Activated CD4-positive, alpha-beta T cell treated with anti-CD3 and anti-CD28 coated beads for 36 hours (primary cell): ENCODE measurements at places on chromosomes 11 and 22. TPM values are rescaled to one million over a fixed set of nuclear protein-coding genes. Genes with fewer than 3 reads are reported as not detected.

IFITM10 gene
- not detected for total RNA-seq

MPPED2 gene
- total RNA-seq = 0.54 TPM

ZFP91 gene
- 44.0 TPM for total RNA-seq

SGSM1 gene
- total RNA-seq = 0.35 TPM

MS4A4A gene
- total RNA-seq = not detected

- no peak overlapping the region for H3K27ac ChIP-seq
- H3K27me3 ChIP-seq = no peaks in the 10 kb centered on the region
- peaks cover 43% of the 10 kb centered on the region for H3K4me1 ChIP-seq
- peaks cover 37% of the 10 kb centered on the region for H3K36me3 ChIP-seq
- no peak overlapping the region for H3K4me3 ChIP-seq
Observed at GRCh38 chr22:49785841-49786471, 41.7 kb downstream of the BRD1 start.

DNA sequence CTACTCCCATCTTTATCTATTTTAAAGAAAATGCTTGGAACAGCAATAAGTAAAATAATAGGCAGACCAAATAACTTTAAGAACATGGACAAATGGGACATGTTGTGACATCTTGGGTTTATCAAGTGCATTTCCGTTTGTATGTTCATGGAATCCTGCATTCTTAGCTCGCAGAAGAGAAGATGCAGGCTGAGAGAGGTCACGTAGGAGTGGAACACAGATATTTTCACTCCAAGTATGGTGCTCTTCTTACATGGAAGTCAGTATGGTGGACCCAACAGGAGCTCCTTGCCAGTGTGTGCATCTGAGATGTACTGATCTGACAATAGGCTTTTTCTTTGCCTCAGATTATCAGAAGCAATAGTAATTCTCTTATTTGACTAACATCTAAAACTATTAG, 1.7 kb downstream of the E2F8 start:
- H3K27me3 ChIP-seq = peaks cover 27% of the 10 kb centered on the region
- H3K4me1 ChIP-seq = peaks cover 14% of the 10 kb centered on the region
- peak overlapping the region; percentile 57 for H3K4me3 ChIP-seq
- H3K27ac ChIP-seq = peak overlapping the region; percentile 31
- H3K36me3 ChIP-seq = peaks cover 52% of the 10 kb centered on the region

- DNase-seq = no peak
- no peak overlapping the region for H3K4me3 ChIP-seq
- no peaks in the 10 kb centered on the region for H3K4me1 ChIP-seq
- no peak overlapping the region for H3K27ac ChIP-seq
Observed at GRCh38 chr11:35950082-35950481, 6.2 kb downstream of the LDLRAD3 start.

- peak; percentile 56 for DNase-seq
- H3K27ac ChIP-seq = peak overlapping the region; percentile 79
- peaks cover 84% of the 10 kb centered on the region for H3K36me3 ChIP-seq
- no peaks in the 10 kb centered on the region for H3K27me3 ChIP-seq
- H3K4me1 ChIP-seq = peaks cover 87% of the 10 kb centered on the region
Observed at GRCh38 chr11:117997823-117998579, 11.8 kb downstream of the IL10RA start.

DNA sequence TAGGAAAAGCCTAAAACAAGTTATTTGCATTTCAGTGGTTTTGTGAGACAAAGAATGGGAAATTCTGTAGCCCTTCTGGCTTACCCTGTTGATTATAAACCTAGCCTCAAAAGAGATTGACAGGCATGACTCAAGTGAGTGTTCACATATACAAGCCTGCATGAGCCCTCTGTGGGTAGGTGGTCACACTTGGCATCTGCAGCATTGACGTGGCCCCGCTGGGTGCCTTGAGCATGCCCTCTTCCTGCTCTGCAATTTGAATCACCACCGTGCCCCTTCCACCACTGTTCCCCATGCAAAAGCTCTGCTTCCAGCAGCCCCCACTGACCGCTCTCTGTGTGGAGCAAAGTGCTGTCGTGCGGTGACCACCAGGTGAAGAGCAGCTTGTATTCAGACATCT, 21.0 kb upstream of the ADSL start:
- peaks cover 28% of the 10 kb centered on the region for H3K36me3 ChIP-seq
- H3K27me3 ChIP-seq = no peaks in the 10 kb centered on the region
- peaks cover 92% of the 10 kb centered on the region for H3K4me1 ChIP-seq
- H3K27ac ChIP-seq = peak overlapping the region; percentile 95

- H3K27ac ChIP-seq = no peak overlapping the region
- H3K4me1 ChIP-seq = no peaks in the 10 kb centered on the region
- peaks cover 6% of the 10 kb centered on the region for H3K27me3 ChIP-seq
- no peaks in the 10 kb centered on the region for H3K36me3 ChIP-seq
- DNase-seq = no peak
- no peak overlapping the region for H3K4me3 ChIP-seq
Observed at GRCh38 chr11:63480039-63480438, 10.9 kb downstream of the PLAAT5 start.

DNA sequence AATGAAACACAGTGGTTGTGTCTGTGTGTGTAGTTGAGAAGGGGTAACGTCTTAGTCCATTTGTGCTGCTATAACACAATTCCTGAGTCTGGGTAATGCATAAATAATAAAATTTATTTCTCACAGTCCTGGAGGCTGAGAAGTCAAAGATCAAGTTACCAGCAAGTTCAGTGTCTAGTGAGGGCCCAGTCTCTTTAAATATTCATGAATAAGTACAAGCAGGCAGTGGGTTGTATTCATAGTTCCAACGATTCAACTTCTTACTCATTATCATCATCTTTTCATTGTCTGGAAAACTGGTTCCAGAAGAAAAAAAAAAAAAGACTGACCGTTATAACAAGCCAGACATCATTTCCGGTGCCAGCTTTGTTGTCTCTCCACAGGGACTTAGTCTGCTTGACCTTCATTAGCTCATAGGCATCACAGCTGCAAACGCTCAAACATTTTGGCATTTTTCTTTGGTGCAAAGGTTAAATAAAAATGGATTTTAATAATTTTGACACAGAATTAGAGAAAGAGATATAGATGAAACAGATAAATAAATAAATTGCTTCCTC, 1297.5 kb downstream of the LRRC4C start:
- H3K27me3 ChIP-seq = no peaks in the 10 kb centered on the region
- H3K4me1 ChIP-seq = no peaks in the 10 kb centered on the region
- no peak overlapping the region for H3K27ac ChIP-seq

- H3K4me1 ChIP-seq = peaks cover 11% of the 10 kb centered on the region
- no peak overlapping the region for H3K27ac ChIP-seq
- peaks cover 4% of the 10 kb centered on the region for H3K36me3 ChIP-seq
- no peak overlapping the region for H3K4me3 ChIP-seq
Observed at GRCh38 chr11:58392746-58393145, 13.9 kb downstream of the OR5B3 start.

DNA sequence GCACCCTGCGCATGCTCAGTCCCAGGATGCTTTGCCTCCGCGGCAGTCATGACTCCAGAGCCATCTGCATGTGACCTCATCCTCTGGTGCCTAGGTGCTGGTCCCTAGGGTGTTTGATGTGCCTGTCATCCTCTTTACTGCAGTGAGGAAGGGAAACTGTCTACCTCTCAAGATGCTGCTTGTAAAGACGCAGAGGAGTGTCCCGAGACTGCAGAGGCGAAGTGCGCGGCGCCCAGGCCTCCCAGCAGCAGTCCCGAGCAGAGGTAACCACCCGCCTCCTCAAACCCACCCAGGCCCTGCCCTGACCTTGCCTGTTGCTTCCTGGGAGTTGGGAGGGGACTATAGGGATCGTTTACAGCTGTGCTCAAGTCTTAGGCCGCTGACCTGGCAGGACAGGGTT, 74.6 kb upstream of the GAL start:
- DNase-seq = no peak
- H3K27me3 ChIP-seq = no peaks in the 10 kb centered on the region
- no peak overlapping the region for H3K4me3 ChIP-seq
- peaks cover 74% of the 10 kb centered on the region for H3K36me3 ChIP-seq
- H3K4me1 ChIP-seq = no peaks in the 10 kb centered on the region

- H3K27ac ChIP-seq = peak overlapping the region; percentile 99
- peak overlapping the region; percentile 98 for H3K4me3 ChIP-seq
- no peaks in the 10 kb centered on the region for H3K27me3 ChIP-seq
- peaks cover 82% of the 10 kb centered on the region for H3K4me1 ChIP-seq
- peaks cover 72% of the 10 kb centered on the region for H3K36me3 ChIP-seq
- peak; percentile 85 for DNase-seq
Observed at GRCh38 chr11:67271541-67272284, 5.4 kb downstream of the GRK2 start.

DNA sequence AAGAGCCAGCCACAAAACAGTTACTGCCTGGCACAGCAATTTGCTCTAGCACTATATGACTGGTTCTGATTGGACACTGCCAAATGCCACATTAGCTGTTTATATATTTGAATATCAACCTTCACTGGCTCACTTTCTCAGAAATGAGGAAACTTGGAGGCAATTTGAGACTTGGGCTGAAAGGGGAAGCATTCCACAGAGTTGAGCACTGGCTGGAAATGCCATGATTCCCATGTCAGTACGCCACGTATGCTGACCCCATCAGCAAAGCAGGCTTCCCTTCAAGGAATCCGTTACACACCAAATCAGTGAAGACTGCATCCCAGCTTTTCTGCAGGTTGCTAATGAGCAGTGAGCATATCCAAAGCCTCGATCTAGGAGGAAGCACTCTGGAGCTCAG, 34.7 kb downstream of the GALNT18 start:
- no peak for DNase-seq
- H3K36me3 ChIP-seq = no peaks in the 10 kb centered on the region
- H3K4me1 ChIP-seq = no peaks in the 10 kb centered on the region

DNA sequence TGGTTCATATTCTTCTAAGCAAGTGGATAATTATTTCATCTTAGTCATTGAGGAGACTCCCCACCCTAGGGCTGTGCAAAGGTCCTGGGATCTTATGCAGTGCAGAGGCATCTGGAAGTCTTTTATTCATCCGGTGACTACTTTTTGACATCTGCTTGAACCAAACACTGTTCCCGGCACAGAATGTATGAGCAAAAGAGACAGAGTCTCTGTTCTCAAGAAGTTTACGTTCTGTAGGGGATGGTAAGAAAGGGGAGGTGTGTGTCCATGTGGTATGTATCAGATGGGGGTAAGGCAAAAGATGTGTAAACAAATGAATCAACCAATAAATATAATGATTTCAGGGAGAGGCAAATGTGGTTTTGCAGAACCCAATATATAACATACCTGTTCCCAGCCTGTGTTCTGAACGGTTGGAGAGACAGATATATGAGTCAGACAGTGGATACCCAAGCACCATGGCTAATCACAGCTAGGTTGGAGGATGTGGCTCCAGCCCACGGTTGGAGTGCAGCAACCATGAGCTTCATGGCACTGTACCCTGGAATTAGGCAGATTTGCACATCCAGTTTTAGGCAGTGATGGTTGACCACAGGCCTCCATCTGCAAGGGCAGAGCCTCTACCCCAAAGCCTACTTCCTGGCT, 75.1 kb upstream of the CADM1 start:
- H3K27ac ChIP-seq = no peak overlapping the region
- H3K27me3 ChIP-seq = peaks cover 4% of the 10 kb centered on the region
- no peak for DNase-seq
- H3K4me3 ChIP-seq = no peak overlapping the region
- H3K4me1 ChIP-seq = no peaks in the 10 kb centered on the region
